MG63 (cell line): ENCODE measurements at places on chromosomes 7 and 10.

GRCh38 chr7:16744518-16745250 lies 8.9 kb upstream of the TSPAN13 start:
- DNase-seq, result no peak

DNA sequence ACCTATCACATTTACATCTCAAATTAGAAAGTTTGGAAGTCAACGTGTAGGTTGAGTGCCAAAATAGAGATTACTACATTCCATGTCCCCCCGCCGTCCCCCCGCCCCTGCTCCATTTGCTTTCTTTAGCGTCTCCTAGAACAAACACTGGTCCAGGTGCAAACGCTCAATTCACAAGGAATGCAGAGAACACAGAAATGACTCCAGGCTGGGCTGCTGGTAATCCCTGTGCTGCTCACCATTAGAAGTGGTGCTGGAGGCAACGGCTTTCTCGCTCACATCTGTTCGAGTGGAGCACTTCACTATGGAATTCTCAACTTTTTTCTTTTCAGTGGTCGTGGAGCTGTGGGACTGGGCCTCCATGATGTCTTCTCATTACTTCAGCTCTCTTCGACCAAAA lies 14.1 kb downstream of the GLI3 start:
- no peak for DNase-seq

- DNase-seq, result no peak
Measured at GRCh38 chr10:129335942-129336341, 131.1 kb upstream of the MGMT start.

DNA sequence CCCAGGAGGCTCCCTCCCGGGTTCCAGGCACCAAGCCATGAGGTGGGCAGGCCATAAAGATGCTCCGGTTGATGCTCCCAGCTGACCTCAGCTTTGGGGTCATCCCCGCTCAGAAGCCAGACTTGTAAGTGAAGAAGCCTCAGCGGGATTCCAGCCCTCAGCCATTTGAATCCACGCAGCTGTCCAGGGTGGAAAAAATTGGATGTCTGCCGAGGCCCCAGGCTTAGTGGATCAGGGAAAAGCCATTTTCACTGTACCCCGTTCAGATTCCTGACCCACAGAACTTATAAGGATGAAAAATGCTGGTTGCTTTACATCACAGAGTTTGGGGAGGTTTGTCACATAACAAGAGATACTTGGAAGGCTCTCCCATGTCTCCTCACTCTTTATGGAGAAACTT lies 49.2 kb upstream of the CPN1 start:
- DNase-seq, result no peak

- DNase-seq, result peak; percentile 6
Measured at GRCh38 chr7:139159900-139160675, 50.6 kb upstream of the ZC3HAV1 start.

- peak; percentile 91 for DNase-seq
Measured at GRCh38 chr7:131244259-131244852, 83.3 kb upstream of the MKLN1 start.

DNA sequence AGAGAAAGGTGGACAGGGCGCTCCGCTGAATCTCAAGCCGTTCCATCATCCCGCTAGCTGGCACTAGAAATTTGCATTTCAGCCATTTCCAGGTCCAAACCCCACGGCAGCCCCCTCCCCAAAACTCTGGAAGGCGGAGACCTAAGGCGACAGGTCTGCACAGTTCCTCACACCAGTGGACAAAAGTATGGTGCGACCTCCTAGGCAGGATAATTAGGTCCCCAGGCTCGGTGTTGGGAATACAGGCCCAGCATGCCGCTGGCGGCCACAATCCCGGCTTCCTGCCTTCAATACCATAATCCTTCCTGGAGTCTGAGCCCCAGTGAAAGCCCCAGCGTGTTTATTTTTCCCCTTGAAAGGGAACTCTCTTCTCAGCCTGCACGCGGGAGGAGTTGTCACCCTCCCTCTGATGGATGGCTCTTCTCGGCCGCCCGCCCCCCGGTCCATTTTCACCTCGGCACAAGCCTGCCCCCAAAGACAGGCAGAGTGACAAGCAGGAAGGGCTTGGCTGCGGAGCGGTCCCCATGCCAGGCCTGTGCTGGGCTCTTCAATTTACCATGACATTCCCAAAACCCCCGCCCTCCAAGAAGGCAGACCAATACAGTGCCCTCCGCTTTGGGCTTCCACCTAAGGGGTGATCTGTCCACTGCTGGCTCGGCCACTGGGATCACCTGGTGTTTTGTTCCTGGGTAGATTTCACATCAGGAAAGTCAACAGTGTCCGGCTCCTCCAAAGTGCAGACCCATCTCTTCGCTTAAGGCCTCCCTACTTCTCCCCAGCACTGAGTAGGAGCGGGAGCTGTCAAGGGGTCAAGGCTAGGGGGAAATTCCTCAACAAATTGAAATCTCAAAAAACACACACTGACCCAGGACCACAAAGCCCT lies 2.2 kb downstream of the FGFR2 start:
- no peak for DNase-seq

- no peak for DNase-seq
Measured at GRCh38 chr10:63825766-63826165, 304.6 kb downstream of the REEP3 start.

DNA sequence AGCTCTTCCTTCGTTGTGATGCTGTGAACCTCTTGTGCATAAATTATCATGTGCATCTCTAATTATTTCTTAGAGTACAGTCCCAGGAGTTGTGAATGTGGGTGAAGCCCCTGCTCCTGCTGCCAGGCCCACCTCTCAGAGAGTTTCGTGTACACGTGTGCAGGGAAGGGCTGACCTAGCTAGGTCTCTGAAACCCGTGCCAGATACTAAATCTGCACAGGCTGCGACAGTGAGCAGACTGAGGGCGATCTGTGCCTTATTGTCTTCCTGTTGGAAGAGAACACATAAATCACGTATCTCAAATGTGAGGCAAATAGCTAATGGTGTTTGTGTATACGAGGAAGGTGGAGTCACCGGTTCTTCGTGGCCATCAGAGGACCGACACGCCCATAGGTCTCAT lies 71.8 kb upstream of the DNAJB6 start:
- no peak for DNase-seq

DNA sequence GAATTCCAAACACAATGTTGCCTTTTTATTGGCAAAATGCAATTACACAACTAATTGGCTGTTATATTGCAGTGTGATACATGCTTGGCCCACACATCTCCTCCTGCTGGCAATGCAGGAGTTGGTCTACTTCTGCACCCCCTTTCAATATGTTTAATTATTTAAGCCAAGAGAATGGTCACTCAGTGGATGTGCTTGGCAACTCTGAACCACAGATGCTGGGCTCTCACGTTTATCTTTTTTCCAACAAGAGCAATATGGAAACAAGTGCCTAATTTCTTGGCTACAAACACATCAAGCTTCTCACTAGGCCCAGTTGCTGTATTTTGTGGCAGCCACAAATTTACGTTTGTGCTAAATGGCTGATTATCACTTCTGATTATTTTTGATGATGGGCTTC lies 1149.2 kb upstream of the CELF2 start:
- no peak for DNase-seq

- no peak for DNase-seq
Measured at GRCh38 chr7:98795741-98796493, 73.9 kb downstream of the TMEM130 start.

DNA sequence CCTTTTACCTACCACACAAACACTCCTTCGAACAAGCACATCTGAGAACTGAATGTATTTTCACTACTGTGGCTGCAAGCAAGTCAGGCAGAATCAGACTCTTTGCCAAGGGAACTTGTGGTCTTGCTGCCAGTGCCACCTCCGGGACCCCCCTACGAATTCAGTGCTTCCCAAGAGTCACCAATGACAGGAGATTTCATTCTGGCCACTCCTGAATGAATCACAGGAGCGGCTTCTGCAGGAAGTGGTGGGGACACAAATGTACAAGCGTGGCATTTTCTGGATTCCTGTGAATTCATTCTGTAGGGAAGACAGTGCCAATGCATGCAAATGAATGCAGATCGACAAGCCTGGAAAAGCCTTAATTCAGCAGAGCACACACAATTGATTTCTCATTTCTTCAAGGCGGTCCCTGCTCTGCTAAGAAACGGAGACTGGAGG lies 161.2 kb downstream of the CAMK1D start:
- no peak for DNase-seq

GRCh38 chr7:29976673-29977415 lies 12.8 kb downstream of the SCRN1 start:
- DNase-seq, result no peak

GRCh38 chr7:132345543-132346129 lies 230.6 kb downstream of the PLXNA4 start:
- no peak for DNase-seq

DNA sequence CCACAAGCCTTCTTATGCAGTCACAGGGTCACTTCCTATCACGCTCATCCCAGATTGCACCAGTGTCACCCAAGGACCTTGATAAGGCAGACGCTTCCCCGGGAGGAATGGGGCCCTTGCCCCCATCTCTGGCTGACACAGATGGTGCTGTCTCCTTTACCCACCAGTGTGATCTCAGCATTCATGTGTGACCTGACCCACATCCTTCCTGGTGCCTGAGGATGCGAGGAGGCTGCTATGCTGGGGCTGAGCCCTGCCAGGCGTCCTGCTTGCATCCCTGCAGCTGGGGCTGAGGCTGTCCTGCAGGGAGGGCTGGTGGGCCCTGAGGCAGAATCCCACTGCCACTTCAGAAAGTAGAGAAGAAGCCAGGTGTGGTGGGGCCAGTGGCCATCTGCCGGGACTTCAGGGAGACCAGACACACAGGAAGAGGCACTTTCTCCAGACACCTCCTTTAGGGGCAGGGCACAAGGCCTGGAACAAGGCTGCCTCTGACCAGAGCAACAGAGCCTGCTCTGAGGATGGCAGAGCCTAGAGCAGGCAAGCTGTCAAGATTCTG lies 35.3 kb downstream of the RASGEF1A start:
- DNase-seq, result no peak

- DNase-seq, result peak; percentile 59
Measured at GRCh38 chr10:14126697-14127440, 203.9 kb downstream of the FRMD4A start.

- DNase-seq, result no peak
Measured at GRCh38 chr7:77982926-77983550, 184.5 kb downstream of the PHTF2 start.

- DNase-seq, result peak; percentile 50
Measured at GRCh38 chr10:75211007-75211691, 553 bp downstream of the VDAC2 start.

DNA sequence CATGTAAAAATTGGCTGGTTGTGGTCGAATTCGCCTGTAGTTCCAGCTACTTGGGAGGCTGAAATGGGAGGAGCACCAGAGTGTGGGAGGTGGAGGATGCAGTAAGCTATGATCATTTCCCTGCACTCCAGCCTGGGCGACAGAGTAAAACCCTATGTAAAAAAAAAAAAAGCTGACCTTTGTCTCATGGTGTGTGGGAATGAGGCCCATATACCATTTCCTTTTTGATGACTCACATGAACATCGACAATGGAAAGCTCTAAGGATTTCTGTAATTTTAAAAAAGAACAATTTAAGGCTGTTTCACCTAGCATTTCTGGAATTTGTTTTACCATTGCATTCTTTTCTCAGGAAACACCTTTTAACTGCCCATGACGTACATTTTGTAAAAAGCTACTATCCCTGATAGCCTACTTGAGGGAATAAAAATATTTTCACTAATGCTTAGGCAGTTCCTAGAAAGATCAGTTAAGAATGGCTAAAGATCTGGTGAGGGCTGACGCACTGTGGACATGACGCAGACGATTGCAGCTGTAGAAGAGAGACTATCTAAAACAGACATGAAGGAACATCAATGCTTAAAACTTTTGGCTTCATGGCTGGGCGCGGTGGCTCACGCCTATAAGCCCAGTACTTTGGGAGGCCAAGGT lies 400.6 kb upstream of the IGFBP3 start:
- no peak for DNase-seq

GRCh38 chr7:72183835-72184234 lies 228.3 kb downstream of the CALN1 start:
- DNase-seq, result no peak

DNA sequence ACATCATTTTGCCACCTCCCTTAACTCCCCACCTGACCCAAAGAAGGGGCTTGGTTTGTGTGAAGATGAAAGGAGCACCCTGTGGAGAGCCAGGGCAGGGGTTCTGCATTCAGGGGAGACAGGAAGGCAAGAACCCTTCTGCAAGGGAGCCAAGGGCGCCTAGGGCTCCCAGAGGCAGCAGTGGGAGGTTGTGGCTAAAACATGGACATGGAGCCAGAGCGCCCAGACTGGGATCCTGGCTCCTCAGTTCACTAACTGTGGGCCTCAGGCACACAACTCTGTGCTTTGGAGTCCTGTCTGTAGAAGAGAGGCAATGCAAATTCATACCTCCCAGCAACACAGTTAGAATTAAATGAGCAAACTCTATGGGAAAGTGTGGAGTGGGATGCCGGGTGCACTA lies 123.1 kb upstream of the MACROH2A2 start:
- DNase-seq, result no peak

GRCh38 chr10:47190802-47191450 lies 109.1 kb upstream of the GDF10 start:
- DNase-seq, result no peak

DNA sequence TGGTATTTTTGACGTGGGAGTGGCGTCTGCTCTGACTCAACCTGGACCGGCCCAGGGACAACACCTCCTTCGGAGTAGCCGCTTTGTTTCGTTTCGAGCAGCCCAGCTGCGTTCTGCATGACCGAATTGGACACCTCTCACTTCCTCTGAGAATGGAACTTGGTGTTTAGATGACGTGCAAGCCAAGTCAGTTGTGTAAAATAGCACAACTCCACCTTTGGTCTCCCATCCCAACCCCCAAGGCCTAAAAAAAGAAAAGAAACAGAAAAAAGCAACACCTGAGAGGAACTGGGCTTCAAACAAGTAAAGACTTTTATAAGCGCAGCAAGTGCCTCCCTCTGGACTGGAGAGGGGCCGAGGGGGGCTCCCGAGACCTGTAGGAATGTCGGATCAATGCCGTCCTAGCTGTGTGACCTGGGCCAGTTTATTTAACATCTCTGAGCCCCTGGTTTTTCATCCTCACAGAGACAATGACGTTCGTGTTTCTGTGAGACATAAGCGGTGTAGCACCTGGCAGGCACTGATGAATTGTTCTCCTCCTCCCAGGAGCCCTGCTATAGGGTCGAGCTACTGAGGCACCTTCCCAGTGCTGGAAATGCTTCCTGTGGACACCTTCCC lies 52.0 kb upstream of the SMNDC1 start:
- no peak for DNase-seq

GRCh38 chr10:121157998-121158397 lies 306.8 kb downstream of the WDR11 start:
- DNase-seq, result no peak

DNA sequence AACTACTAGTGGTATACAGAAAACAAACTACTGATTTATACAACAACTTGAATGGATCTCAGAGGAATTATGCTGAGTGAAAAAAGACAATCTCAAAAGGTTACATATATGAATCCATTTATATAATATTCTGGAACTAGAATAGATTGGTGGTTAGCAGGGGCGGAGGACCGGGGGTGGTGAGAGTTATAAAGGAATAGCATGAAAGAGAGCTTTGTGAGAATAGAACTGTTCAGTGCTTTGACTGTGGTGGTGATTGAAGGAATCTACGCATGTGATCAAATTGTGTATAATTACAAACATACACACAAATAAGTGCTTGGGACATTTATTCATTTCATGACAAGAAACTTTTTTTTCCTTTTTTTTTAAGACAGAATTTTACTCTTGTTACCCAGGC lies 19.6 kb downstream of the RAB19 start:
- DNase-seq, result no peak

- no peak for DNase-seq
Measured at GRCh38 chr7:89401690-89402089, 606.2 kb upstream of the TEX47 start.

- DNase-seq, result peak; percentile 82
Measured at GRCh38 chr7:108079648-108080591, 50.2 kb downstream of the LAMB4 start.
